Esophagus muscularis mucosa (tissue), 4 donors: ENCODE measurements at places on chromosomes 13 and 19. TPM values are rescaled to one million over a fixed set of nuclear protein-coding genes. Genes with fewer than 3 reads are reported as not detected.

Gene OLFM4
- under 0.01 TPM for total RNA-seq

Gene SYT5
- 2.1 TPM for total RNA-seq

Gene CEACAM6
- 1.3 TPM for total RNA-seq

Gene FREM2
- 0.33 TPM for total RNA-seq

Gene CHERP
- 11.2 TPM for total RNA-seq

Gene FGF21
- not detected for total RNA-seq

Gene TEAD2
- total RNA-seq = 73.2 TPM

Gene MED4
- total RNA-seq = 41.4 TPM

Gene HPN
- 0.33 TPM for total RNA-seq

Gene MPND
- total RNA-seq = 5.3 TPM

Gene TUBA3C
- not detected for total RNA-seq

Gene ZNF223
- 2.5 TPM for total RNA-seq

Gene PSG1
- not detected for total RNA-seq

Gene SAFB2
- total RNA-seq = 46.1 TPM

Gene TEX101
- not detected for total RNA-seq

Gene KCNK6
- 13.0 TPM for total RNA-seq

Gene CASP14
- not detected for total RNA-seq

Gene CCDC9
- 28.1 TPM for total RNA-seq

Gene CACNA1A
- 0.45 TPM for total RNA-seq

Gene ACP5
- total RNA-seq = 7.3 TPM

Gene ANGPTL8
- total RNA-seq = not detected

Gene TUBB4A
- 4.7 TPM for total RNA-seq

Gene ACER1
- not detected for total RNA-seq

Gene ACP7
- total RNA-seq = not detected

Gene STXBP2
- 14.4 TPM for total RNA-seq

Gene FPR1
- 3.7 TPM for total RNA-seq

Gene KIRREL2
- not detected for total RNA-seq

Gene GRIN3B
- total RNA-seq = not detected

Gene FGF14
- total RNA-seq = 0.83 TPM

Gene KLK13
- total RNA-seq = not detected

Gene CALR3
- not detected for total RNA-seq

Gene C13orf46
- 0.52 TPM for total RNA-seq

Gene C19orf67
- total RNA-seq = not detected

Gene SLITRK5
- total RNA-seq = 0.34 TPM

Gene ZNF607
- 2.3 TPM for total RNA-seq

Gene LYL1
- 20.2 TPM for total RNA-seq

Gene ZNF471
- 11.2 TPM for total RNA-seq

Gene THOP1
- 22.8 TPM for total RNA-seq

Gene NLRP5
- not detected for total RNA-seq

Gene ZNF442
- total RNA-seq = 4.6 TPM

Gene ZNF723
- total RNA-seq = not detected

Gene GIPC3
- total RNA-seq = 17.5 TPM

Gene KLK2
- not detected for total RNA-seq

Gene SIAH3
- total RNA-seq = not detected

Gene SSC5D
- total RNA-seq = 41.2 TPM

Gene B3GNT8
- 2.3 TPM for total RNA-seq

Gene ZSCAN22
- 4.2 TPM for total RNA-seq

Gene APOC4
- not detected for total RNA-seq

Gene FLT3LG
- total RNA-seq = 5.5 TPM

Gene RGL3
- 2.2 TPM for total RNA-seq

Gene DPY19L3
- 15.0 TPM for total RNA-seq

Gene LHB
- not detected for total RNA-seq

Gene EBI3
- 1.7 TPM for total RNA-seq

Gene IL4I1
- total RNA-seq = not detected

Gene ZNF677
- 17.9 TPM for total RNA-seq

Gene IL11
- total RNA-seq = 0.34 TPM

Gene SLC25A41
- not detected for total RNA-seq

Gene NAPSA
- 0.33 TPM for total RNA-seq

Gene DPF1
- not detected for total RNA-seq

Gene RNF225
- total RNA-seq = not detected
